Activated CD4-positive, CD25-positive, alpha-beta regulatory T cell (primary cell): ENCODE measurements at places on chromosomes 7 and 10.

DNA sequence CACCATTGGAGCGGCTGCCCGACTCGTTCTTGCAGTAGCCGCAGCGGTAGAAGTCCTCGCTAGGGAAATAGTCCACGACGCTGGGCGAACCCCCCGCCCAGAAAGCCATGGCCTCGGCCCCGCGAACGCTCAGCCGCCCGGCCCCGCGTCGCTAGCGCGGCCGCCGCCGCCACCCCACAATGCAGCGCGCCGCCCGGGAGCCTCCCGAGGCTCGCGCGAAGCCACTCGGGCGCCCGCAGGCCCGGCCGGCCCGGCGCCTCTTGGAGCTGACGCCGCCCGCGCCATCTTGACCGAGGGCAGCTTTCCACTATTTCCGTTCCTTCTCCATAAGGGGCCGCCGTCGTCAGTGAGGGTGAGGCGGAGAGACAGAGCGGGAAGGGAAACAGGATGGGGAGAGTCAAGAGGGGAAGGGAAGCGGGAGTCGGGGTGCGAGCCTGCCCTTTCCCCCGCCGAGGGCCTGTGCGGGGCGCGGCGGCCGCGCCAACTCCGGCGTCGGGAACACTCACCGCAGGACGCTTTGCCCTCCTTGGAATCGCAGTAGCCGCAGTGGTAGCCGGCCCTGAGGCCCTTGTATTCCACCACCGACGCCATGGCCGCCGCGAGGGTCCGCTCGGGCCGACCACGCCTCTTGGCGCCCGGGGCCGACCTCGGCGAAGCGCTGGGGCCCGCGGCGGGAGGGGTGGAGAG is at the start of gene ATE1:
Gene ATE1 (minus strand): TSS at position 191 of the 687 bp plus-strand sequence. CDS start 82 bp downstream, at position 109.
- DNase-seq = peak; percentile 68

DNA sequence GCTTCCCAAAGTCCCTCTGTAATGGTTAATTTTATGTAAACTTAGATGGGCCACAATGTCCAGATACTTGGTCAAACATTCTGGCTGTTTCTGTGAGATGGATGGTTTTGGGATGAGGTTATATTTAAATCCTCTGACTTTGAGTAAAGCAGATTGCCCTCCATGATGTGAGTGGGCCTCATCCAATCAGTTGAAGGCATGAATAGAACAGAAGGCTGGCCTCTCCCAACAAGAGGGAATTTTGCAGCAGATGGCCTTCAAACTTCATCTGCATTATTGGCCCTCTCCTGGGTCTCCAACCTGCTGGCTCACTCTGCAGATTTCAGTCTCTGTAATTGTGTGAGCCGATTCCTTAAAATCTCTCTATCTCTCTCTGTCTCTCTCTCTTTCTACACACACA is 362.3 kb downstream of the GRID1 start:
- DNase-seq = no peak

DNA sequence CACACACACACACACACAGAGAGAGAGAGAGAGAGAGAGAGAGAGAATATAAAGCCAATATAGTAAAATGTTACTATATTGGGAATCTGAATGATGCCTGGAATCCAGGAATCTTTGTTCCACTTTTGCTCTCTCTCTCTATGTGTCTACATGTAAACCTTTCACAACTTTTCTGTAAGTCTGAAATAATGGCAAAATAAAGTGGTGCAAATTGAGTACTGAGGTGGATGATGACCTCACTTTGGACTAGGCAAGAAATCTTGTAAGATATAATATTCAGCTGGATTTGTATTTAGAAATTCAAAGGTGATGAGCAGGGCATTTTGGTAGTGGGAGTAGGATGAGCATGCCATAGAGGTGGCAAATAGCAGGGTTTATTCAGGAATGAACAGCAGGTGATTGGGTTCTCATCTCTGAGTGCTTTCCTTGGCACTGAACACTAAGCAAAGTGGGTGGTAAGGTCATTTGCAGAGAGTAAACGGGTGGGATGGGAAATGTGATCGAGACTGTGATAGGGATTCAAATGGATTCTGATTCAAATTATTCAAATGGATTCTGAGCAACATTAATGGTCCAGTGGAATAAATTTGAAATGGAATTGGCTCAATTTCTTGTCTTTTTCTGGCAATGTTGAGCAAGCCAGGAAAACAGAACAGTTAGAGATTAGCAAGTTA is 9.7 kb upstream of the ANLN start:
- no peak for DNase-seq

DNA sequence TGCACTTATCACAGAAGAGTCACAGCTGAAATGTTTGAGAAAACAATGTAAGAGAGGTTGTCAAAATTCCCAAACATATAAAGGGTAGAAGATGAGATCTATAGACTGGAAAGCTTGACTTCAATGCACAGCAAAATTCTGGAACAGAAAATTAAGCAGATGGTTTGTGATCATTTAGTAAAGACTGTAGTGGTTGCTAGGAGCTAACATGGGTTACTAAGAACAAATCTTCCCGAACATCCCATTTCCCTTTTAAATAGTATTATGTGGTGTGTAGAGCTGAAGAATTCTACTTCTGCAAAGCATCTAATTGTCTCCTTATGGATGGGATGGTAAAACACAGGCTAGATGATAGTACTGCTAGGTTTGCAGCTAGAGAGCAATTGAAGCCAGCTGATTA is 312.3 kb downstream of the CAMK1D start:
- DNase-seq = no peak

- no peak for DNase-seq
These were observed 24.9 kb upstream of the FAM180A start for GRCh38 chr7:135773464-135773863.

- no peak for DNase-seq
These were observed 54.5 kb downstream of the CXCL12 start for GRCh38 chr10:44330431-44330830.

- no peak for DNase-seq
These were observed 9.5 kb upstream of the FRA10AC1 start for GRCh38 chr10:93711891-93712290.

DNA sequence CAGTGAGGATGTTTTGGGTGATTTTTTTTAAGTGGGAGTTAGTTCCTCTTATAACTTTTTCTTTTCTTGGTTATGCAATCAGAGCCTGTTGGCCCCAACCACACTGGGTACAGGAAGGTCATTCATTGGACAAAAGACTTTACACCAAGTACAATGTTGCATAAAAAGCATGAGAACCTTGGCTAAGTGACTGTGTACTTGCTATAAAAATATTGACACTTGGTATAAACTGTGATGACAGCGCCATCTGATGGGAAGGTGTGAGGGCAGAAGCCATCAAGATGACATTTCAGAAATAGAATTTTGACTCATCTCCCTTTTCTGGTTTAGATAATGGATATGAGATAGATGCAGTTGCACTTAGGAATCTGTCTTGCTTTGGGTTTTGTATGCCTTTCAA is 126.4 kb upstream of the CCDC6 start:
- DNase-seq = no peak

- no peak for DNase-seq
These were observed 153.7 kb downstream of the PLXNA4 start for GRCh38 chr7:132422502-132423111.

DNA sequence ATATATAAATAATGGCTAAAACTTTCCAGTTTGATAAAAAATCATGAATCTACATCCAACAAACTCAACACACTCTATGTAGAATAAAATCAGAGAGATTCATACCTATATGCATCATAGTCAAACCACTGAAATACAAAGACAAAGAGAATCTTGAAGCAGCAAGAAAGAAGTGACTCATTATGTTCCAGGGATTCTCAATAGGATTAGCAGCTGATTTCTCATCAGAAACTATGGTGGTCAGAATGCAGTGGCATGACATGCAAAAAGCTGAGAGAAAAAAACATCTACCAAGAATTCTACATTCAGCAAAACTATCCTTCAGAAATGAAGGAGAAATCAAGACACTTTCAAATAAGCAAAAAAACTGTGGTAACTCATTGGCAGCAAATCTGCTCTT is 187.4 kb downstream of the RNLS start:
- no peak for DNase-seq

DNA sequence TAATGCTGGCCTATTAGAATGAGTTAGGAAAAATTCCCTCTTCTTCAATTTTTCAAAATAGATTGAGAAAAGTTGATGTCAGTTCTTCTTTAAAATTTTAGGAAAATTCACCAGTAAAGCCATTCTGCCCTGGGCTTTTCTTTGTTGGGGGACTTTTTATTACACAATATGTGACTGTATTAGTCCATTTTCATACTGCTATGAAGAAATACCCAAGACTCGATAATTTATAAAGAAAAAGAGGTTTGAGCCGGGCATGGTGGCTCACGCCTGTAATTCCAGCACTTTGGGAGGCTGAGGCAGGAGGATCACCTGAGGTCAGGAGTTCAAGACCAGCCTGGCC is 12.7 kb downstream of the TAS2R40 start:
- DNase-seq = no peak

DNA sequence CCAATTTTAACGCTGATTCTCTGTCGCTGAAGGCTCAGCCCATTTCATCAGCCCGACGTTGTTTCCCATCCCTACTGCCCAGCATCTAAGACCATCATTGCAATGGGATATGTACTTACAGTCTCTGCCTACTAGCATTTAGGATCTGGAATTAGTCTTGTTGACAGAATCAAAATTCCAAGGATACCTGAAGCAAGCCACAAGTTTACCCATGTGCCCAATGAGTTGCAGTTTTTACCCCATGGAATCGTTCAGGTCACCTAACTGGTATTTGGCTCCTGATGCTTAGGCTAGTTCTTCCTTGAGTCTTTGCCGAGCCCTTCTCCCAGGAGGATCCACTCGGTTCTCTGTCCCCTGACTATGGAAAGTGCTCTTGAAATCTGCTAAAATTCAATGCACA is 276.8 kb downstream of the DNAJB9 start:
- DNase-seq = no peak

DNA sequence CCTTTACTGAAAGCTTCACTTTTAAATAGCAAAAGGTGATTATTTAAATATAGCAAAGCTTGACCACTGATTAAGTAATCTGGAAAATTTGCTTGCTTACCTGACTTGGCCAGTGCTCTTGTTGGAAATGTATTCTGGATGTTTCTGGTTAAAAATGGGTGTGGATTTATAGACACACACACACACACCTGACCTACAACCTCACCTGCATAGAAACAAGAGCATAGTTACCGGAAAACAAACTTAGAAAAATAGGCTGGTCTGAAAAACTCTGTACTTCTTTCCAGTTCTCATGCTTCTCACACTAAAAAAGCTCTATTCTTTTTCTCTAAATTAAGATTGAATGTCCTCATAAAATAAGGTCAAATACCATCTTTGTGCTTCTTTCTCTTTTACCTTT is at the start of gene AGR3:
Gene AGR3 (minus strand): TSS at position 140 of the 400 bp plus-strand sequence. CDS start 3,365 bp downstream, outside the sequence.
- no peak for DNase-seq

- DNase-seq = no peak
These were observed 30.7 kb upstream of the EPC1 start for GRCh38 chr10:32377458-32378259.

DNA sequence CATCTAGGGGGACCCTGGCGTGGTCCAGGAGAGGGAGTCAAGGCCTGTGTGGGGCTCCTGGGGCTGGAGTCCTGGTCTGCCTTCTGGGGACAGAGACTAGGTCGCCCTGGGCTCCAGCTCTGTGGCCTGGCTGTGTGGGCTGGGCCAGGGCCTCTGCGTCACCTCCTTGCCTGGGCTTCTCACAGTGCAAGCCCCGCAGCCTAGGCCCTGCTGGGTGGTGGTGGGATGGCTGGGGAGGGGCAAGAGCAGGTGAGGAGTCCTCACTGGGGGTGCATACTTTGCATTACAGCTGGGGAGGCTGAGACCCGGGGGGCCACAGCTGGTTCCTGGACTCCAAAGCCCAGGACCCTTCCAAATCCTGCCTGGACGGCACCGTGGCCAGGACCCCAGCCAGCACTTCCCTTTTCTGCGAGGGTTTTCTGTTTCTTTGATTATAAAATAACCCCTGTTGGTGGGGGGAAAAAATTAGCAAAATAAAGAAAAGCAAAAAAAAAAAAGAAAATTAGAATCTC is 23.5 kb downstream of the PWWP2B start:
- DNase-seq = no peak

- DNase-seq = no peak
These were observed 29.4 kb downstream of the RABGEF1 start for GRCh38 chr7:66769833-66770512.

DNA sequence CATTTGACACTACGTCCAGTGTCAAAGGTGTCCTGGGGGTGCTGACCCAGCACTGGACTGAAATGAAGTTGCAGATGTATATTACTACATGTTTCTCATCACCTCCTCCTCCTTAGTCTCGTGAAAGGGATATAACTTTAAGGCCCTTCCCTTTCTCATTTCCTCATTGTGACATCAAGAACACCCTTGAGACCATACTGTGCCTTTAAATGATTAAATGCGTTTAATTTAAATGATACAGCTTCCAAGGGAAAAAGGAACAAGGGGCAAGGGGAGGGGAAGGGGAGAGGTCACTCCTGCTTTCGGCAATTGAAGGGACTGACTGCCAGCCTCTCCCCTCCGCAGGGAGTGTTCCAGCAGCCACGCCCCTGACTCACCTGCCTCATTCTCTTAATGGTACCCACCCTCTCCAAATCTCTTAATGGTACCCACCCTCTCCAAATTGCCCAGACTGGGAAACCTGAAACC is 80.5 kb upstream of the KMT2E start:
- no peak for DNase-seq
